NCI-H226 (cell line): ENCODE measurements at places on chromosomes 6 and 20.
A peak's percentile ranks its signal among the peaks of the same experiment; 100 is the strongest.

DNA sequence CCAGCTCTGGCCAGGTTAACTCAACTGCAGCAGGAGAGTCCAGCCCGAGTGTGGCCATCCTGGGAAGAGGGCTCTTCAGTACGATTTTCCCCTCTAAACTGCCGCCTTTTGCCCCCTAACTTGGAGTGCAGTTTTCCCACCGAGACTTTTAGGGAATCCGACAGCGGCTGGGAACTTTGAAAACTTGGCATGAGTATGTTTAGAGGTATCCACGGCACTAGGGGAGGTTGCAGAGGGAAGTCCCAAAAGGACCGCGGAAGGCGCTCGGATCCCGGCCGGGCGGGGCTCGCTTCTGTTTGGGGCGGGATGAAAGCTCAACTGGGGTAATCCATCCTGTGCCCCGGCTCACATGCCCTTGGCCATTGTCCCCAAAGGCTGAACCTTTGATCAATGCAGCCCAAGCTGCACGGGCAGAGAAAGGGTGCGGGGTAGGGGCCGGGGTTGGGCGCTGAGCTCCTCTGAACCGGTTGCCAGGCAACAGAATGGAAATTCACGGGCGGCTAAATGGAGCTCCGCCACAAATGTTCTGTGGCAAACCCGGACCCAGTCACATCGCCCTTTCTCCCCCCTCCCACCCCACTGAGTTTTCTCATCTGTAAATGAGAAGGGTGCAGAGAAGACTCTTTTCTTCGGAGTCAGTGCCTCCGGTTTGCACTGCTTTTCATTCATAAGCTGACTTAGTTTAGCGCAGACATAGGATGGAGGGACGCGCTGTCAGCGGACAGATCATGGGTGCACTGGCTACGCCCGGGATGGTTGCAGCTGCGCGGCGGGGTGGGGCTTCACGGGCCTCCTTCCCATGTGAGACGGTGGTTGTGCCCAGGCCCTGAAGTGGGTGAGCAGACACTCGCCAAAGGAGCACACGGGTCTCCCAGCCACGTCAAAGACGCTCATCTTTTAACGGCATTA, 2.3 kb downstream of the BMP6 start:
- no peak for DNase-seq

DNA sequence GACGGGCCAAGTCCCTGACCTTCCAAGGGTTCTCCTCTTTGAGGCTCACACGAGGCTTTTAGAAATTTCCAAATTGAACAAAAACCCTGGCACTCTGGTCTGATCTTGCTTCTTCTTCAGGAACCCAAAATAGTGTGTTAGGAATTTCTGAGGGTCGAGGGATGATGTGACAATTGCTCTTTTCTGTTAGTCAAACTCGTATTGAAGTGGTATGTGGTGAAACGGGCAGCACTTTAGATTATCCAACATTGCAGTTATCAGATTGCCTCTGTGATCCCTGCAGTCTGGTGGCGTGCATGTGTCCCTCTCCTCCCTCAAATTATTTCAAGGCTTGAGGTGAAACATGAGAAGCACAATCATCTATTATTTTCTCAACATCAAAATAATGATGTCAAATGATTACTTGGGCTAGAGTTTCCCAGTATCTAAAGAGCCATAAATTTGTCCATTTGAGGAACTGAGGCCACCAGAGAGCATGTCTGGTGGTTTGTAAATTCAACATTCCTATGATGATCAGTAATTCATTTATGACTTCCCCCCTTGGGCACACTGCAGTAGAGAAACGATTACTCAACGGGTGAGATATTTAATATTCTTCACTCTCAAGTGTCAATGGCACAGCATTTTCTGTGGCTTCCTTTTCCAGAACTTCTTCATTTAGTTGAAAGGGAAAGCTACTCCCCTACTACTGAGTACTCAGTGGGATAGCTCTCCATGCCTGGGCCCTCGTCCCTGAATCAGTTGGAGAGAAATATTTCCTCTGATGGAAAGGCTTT, 308.6 kb upstream of the MAP3K7 start:
- DNase-seq, result no peak

DNA sequence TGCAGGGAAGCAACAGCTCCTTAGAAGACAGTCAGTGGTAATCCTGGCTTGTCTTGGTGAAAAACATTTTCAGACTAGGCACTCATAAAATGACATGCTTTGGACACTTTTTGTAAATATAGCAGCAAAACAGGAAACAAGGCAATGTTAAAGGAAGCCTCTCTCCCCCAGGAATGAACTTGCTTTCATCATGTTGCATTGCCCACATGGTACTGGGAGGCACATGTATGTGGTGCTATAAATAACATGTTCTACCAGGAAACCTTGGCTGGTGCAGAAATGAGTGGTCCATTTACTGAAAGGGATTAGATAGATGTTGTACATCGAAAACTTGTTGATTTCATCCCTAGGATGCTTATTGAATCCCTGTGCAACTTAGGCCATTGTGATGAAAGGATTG, 121.4 kb upstream of the RREB1 start:
- DNase-seq, result no peak

- DNase-seq, result no peak
These were observed 153.3 kb downstream of the PKHD1 start for GRCh38 chr6:51934098-51934497.

GRCh38 chr6:147194652-147195411, 9.4 kb upstream of the STXBP5 start:
- no peak for DNase-seq

DNA sequence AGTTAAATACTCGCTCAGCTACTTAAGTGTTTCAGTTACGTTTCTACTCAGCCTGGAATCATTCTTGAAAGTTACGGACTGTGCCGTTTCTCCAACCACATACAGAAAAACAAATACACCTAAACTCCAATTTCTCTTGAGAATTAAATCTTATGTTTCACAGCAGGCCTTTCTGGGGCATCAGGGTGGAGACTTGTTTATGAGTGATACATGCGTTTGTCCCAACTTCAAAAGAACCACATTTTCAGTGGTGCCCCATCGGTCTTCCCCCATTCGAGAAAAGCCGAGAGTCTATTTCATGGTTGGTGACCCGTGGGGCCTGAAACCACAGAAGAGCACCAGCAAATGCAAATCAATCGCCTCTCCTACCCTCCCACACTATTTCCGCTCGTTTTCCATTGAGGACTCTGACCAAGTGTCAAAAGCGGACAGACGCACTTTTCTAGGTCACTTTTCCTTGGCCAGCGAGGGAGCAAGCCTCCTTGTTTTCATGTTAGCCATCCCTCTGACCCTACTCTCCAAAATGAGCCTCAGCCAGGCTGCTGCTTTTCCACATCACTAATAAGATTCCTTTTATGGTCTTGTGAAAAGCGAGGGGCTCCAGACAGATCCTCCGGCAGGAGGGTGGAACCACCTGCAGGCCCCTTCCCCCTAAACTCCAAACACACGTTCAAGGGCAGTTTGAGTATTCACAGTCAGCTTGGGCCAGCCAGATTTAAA, 3.1 kb downstream of the JAG1 start:
- DNase-seq, result no peak

DNA sequence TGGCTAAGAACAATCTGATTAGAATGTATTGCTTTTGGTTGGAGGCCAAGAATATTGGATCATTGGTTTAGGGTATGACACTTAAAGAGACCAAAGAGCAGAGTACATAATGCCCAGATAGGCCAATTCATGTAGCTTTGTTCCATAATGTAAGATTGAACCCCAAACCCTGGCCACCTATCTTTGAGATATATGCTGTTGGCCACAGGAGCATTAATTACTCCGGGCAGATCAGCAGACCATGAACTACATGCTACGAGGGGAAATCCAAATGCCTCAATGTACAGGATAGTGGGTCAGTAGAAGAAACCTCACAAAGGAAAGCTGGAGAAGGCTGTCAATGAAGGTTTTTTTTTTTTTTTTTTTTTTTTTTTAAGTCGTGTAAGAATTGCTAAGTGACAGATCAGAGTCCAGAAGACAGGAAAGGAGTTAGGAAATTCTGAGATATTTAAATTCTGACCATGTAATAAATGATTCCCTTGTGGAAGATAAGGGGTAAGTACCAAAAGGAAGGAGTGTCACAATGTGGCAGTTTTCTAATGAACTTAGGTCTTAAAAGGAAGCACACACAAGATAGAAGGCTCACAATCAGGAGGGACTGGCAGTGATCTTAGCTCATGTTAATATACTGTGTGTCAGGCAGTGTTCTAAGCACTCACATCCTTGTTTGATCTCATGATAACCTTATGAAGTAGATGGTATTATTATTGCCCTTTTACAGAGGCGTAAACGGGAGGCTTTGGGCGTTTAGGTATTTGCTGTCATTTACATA, 61.4 kb downstream of the CARMIL1 start:
- no peak for DNase-seq

- no peak for DNase-seq
These were observed 175.8 kb downstream of the GMPR start for GRCh38 chr6:16414205-16414604.

GRCh38 chr6:75550544-75551167, 51.0 kb upstream of the SENP6 start:
- DNase-seq, result no peak

DNA sequence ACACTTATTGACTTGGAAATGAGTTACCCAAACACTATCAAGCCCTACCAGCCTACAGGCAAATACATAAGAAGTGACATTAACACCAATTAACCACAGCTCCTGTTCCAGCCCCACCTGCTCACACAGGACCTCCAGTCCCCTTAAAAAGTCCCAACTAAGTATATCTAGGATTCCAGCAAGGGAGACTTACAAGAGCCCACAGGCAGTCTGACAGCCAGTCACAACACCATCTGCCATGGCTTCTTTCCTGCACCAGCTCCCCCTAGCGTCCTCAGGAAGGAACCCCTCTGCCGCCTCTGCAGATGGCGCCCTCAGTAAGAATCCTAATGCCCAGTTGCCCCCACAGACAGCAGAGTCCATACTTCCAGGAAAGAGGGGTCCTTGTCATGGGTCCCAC, 122.1 kb downstream of the HIVEP2 start:
- no peak for DNase-seq

DNA sequence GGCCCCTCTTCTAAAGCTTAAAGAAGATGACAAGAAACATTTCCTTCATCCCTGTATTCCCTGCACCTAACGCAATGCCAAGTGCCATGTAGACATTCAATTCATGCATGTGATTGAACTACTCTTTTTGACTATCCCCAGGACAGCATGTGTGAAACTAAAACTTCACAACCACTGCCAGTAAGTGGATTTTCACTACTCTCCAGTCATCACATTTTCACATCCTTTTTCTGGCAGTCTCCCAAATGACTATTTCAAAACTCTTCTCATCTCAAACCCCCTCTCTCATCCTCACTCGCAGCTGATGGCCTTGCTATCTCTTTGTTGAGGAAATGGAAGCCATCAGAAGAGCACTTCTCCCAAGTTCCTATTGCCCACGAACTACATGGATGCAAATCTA, 122.6 kb downstream of the OPRM1 start:
- DNase-seq, result no peak

DNA sequence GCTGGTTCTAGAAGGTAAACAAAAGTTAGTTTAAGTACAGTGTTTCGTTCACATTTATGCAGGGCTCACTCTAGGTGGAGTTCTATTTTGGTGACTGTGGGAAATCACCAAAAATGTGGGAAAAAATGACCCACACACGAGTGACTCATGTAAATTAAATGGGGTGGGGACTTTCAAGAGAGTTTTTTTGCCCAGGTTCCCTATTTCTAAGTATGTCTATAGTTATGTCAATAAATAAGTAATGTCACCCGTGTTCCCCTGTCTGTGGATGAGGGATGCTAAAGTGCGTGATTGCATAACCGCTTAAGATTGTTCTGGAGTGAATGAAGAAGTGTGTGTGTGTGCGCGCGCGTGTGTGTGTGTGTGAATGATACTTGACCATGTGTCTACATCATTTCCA, 69.1 kb downstream of the MYB start:
- DNase-seq, result no peak

DNA sequence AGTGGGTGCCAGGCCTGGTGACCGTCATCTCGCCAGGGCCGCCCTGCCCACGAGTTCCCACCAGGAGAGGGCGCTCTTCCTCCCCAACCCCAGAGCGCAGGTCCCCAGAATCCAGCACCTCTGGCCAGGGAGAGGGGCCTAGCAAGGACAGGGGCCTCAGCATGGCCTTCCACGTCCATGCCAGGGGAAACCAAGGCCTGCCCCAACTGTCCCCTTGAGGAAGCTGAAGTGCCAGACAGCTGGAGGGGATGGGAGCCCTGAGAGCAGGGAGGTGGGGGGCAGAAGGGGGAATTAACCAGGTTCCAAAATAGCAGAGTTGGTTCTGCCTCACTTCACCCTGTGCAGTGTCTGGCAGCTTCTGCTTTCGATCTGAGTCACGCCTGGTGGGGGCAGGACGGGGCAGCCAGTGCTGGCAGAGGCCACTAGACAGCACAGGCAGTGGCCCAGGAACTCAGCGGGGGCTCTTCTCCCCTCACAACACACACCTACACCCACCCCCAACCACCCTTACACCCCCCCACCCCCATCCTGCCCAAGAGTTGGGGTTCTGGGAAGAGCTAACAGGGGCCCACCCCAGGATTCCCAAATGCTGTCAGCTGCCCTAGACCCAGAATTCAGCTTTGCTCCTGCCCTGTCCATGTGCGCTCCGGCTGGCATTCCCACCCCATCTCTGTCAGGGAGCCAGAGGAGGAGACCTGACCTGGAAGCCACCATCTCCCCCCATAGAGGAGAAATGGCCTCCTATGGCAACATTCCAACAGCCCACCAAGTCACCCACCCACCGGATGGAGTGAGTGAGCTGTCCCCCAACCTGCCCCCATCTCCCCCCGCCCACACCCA, 29.2 kb downstream of the TFEB start:
- peak; percentile 47 for DNase-seq

DNA sequence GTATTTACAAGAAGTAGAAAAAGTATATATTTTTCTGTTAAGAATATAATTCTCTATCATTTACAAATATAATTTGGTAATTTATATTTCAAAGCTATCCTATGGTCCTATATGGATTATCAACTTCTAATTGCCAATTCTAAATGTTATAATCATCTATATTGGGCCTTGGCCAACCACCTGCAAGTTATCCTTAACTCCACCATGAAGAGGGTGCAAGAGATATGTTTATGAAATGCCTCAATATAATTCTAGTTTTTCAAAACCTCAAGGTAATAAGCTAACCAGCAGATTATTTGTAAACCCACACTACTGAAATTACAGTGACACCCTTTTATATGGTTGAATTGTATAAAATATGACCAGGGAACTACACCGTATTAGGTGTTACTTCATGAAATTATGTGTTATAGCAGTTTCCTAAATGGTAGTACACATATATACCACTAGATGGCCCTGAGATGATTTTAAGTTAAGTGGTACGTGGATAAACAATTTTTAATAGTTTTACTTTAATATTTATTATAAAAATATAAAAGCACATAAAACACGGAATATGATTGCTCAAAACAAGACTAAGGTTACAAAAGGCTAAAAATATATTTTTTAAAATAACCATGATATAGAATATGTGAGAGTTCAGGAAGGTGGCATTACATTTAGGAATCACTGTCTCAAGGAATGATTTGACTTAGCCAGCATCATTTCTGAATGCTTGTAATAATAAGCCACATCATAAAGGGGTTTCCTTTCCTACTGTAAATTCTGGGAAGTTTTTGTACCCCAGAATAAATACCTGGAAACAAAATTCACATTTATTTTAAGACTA, 9.8 kb upstream of the PNISR start:
- DNase-seq, result no peak
